Cortex of kidney (tissue), 1 donor: ENCODE measurements at places on chromosomes 7 and 10.

- DNase-seq = no peak
Observed at GRCh38 chr7:64558781-64559180, 4.1 kb downstream of the ZNF680 start.

- DNase-seq = no peak
Observed at GRCh38 chr7:132766660-132767059, 190.4 kb upstream of the PLXNA4 start.

DNA sequence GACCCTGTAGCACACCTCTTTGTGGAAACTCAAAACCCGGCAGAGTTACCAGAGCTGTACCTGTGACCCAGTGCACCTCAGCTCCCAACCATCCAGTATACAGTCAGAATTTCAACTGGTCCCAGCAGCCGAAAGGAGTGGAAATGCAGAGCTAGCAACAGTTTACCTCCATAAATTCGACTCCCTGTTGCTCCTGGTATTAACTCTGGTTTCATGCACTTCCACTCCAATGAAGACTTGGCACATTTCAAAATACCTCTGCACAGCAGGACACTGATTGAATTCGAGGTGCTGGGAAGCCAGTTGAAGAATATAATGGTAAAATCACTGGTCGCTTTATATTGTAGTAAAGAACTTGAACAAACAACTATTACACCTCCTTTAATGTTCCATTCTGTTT is 17.9 kb upstream of the TIAL1 start:
- no peak for DNase-seq

- no peak for DNase-seq
Observed at GRCh38 chr7:2559283-2559950, 638 bp downstream of the IQCE start.

GRCh38 chr10:127150136-127150535 is 46.3 kb downstream of the INSYN2A start:
- DNase-seq = no peak

- DNase-seq = no peak
Observed at GRCh38 chr10:986881-987619, 1.2 kb upstream of the GTPBP4 start.

DNA sequence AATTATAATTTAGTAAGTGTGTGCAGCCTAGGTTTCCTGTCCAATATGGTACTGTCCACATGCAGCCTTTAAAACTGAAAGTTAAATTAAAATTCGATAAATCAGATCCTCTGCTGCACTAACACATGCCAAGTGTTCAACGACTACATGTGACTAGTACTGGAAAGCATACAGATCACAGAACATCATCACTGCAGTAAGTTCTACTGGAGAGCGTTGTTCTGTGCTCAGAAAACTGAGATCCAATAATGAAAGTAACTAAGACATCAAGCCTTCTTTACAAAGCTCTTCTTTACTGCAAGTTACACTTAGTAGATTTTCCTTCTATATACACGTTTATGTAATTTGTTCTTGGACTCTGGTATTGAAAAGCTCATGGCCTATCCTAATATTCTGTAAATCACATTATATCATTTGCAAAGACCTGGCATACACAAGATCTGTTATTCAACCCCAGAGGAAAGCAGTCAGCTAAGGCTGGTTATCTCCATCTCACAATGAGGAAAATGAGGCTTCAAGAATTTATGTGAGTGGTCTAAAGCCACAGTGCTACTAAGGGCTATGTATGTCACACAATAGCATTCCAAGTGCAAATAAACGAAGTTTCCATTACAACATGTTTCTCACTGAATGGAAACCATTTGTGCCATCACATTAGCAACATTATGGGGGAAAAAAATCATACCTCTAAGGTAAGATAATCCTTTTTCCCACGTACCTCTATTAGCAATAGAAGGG is 77.6 kb downstream of the VPS41 start:
- no peak for DNase-seq

GRCh38 chr10:47360419-47361040 is 12.4 kb downstream of the RBP3 start:
- DNase-seq = no peak

DNA sequence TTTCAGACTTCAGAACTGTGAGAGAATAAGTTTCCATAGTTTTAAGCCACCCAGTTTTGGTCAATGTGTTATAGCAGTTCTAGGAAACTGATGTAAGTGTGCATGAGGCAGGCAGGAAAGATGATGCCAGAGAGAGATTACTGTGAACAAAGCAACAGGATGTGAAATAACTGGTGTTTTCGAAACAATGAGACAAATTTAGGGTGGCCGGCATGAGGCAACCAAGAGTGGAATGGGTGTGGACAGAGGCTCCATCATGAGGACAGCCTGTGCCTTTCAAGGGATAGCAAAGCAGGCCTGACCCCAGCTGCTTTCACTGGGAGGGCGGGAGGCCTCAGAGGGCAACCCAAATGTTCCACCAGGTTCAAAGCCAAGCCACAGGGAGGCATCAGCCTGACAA is 67.3 kb upstream of the UCN3 start:
- DNase-seq = no peak

DNA sequence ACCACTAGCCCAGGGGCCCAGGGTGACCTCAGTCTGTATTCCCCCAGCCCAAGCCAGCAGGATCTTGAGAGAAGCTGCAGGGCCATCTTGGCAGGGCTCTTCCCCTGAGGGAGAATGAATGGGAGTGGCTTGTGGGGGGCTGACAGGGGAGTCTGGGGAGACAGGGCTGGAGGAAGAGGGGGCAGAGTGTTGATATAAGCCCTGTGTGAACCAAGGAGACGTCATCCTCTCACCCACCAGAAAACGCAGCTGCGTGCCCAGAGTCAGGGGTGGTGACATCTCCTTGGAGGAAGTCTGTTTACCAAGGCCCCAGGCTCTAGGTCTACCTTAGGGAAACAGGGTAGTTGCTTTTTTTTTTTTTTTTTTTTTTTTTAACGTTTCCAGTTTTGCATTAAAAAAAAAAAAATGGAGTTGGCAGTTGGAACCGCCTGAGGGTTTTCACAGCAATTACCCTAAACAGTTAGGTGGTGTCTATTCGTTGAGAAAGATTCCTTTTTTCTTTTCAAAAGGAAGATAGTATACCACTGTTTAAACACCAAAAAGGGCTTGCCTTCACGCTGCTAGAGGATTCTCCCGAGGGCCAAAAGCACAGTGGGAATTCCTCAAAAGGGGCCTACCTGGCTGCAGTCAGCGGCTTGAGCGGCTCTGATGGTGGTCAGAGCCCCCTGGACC is 113.8 kb downstream of the PRPF18 start:
- DNase-seq = no peak

- DNase-seq = no peak
Observed at GRCh38 chr7:157502701-157503111, 165.9 kb downstream of the DNAJB6 start.

DNA sequence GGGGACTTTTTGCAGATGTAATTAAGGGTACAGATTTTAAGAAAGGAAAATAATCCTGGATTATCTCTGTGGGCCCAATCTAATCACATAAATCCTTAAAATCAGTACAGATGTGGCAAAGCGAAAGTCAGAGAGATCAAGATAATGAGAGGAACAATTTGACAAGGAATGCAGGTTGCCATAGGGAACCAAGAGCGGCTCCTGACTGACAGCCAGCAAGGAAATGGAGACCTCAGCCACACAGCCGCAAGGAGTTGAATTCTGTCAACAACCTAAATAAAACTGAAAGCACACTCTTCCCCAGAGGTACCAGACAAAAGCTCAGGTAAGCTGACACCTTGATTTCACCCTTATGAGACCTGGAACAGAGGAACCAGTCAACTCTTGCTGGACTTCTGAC is 3.4 kb upstream of the PNPLA8 start:
- DNase-seq = no peak

GRCh38 chr10:34432589-34432988 is 382.5 kb downstream of the PARD3 start:
- no peak for DNase-seq

- DNase-seq = no peak
Observed at GRCh38 chr10:110852947-110853346, 18.8 kb upstream of the PDCD4 start.

DNA sequence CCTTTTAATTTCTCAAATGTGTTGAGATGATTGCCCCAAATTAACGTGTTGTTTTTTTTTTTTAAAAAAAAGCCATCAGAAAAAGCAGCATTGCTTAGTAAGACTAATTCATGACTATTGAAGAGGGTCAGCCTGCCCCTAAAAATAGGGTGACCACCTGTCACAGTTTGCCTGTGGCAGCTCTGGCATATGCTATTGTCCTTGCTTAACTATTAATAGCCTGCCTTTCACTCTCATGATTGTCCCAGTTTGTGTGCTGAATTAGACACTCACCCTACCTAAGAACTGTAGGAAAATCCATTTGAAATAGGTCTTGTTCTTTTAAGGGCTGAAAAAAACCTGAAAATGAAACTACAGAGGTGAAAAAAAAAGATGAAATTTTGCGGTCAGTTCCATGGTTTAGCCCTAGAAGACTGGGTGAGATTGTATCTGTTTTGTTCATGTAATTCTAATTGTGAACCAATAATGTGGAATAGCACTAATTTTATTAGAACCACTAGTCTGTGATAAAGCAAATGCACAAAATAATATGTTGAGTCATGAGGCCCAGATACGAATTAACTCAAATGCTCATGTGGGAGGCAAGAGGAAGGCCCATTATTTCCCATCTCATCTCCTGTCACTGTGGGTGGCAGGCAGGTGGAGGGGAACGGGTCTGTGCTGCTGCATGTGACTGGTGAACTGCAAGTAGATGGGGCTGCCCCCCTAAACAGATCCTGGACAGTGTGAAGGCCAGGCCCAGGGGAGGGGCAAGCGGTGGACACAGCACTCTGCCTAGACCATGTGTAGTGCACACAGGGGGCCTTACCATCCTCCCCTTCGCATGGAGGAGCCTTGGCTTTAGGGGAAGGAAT is 265.4 kb upstream of the NFE2L3 start:
- DNase-seq = no peak
